Fibroblast of the aortic adventitia (primary cell): ENCODE measurements at places on chromosomes 16 and 17. TPM values are rescaled to one million over a fixed set of nuclear protein-coding genes. Genes with fewer than 3 reads are reported as not detected.

DNA sequence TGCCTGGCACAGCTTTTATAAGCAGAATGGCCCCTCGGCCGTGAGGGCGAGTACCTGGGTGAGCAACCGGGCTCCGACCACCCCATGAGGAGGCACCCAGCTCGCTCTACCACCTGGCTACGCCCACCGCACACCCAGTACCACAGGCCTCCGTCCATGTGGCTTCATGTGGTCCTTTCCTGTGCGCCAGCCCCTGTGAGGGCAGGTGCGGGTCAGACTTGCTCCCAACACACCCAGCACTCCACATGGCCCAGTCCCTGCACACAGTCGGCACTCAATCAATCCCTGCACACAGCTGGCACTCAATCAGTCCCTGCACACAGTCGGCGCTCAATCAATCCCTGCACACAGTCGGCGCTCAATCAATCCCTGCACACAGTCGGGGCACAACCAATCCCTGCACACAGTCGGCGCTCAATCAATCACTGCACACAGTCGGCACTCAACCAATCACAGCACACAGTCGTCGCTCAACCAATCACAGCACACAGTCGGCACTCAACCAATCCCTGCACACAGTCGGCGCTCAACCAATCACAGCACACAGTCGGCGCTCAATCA, 4.0 kb downstream of the C1QTNF8 start:
- no peak for DNase-seq

GRCh38 chr17:34771891-34772290, 189.4 kb downstream of the CCT6B start:
- no peak for DNase-seq

The MYL11 gene
- total RNA-seq: not detected in 2 replicates

DNA sequence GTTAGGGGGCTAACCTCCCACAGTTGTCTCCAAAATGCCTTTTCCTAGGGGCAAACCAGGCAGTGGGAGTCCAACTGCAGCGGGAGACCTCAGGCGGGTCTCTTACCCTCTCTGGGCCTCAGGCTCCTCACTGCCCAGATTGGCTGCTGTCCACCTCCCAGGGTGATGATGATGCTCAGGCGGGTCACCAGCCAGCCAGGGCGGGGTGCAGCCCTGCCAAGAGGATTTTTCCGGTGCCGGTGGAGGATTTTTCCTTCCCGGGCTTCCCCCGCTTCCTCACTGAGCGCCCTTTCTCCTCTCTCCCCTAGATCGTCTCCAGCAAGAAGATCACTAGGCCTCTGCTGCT, 22.8 kb downstream of the CPNE2 start:
- DNase-seq: no peak

DNA sequence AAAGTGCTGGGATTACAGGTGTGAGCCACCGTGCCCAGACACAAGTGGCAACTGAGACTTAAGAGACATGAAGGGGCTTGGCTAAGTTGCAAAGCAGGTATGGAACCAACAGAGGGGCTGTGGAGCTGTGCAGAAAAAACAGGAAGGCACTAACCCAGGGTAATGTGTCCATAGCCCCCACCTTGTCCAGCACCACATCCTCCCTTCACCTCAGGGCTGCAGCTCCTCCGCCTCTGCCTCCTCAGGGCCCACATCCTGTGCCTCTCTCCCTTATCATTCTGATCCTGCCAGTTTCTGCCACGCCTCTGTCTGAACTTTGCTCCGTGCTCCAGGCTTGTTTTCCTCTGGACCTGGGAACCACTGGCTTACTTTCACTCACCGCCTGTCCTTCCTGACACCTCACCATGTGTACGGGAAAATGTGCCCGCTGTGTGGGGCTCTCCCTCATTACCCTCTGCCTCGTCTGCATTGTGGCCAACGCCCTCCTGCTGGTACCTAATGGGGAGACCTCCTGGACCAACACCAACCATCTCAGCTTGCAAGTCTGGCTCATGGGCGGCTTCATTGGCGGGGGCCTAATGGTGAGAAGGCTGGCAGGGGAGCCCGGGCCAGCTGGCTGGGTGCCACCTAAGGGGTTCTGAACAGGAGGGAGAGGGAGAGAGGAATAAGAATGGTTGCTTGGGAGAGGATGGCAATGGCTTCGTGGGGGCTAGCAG, at the start of gene TM4SF5:
Gene TM4SF5, plus strand, starts transcription at position 368 of the 716 bp plus-strand sequence. Its CDS starts 37 bp downstream, at position 405.
- no peak for DNase-seq
